ENCODE measurements at places on chromosomes 4 and X.

GRCh38 chrX:94455782-94456181 is 781.8 kb downstream of the FAM133A start:
- DNase-seq = no peak

GRCh38 chr4:2515830-2516550 is 20.5 kb upstream of the FAM193A start:
- no peak for DNase-seq

DNA sequence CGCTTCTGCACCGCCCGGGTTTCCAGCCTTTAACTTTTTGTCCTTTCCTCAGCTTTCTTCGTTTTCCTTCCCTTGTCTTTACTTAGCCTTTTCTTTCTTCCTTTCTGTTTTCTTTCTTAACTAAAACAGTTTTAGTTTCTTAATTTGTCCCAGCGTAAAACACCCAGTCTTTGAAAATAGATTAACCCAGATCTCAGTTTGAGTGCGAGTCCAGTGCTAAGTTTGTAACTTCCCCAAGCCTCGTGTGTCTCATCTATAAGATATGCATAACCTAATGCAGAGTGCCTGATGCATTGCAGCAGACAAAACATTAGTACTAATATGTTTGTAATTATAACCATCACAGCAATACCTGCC is 460 bp upstream of the GEMIN8 start:
- peak; percentile 77 for DNase-seq

- DNase-seq = peak; percentile 5
Measured at GRCh38 chr4:175998782-175999181, 66.9 kb upstream of the WDR17 start.

DNA sequence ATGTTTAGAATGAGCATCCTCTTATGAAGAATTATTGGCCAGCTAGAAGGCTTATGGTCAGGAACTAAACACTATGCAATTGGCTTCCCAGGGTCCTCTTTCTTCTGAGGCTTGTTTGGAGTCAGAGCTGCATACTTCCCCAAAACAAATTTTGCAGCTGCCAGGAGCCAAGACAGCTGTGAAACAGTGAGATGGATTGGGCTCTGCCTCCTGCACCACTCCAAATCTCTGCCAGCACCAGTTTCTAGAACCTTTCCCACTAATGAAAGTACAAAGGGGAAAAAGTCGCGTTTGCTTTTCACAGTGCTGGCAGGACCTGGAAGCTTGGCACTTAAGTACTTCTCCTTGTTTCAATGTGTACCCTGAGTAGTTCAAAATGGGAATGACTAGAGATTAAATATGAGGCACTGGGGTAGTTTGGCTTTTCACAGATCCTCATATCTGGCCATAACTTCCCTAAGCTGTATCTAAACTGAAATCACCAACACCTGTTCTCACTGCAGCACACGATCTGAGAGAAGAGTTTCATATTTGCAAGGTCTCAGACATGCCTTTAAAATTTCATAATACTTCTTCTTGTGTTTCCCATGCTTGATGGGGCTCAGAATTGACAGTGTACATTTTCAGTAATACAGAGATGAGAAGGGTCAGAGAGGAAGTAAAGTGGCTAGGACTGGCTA is 20.7 kb upstream of the AR start:
- DNase-seq = no peak

- no peak for DNase-seq
Measured at GRCh38 chr4:38334791-38335190, 329.2 kb upstream of the KLF3 start.

DNA sequence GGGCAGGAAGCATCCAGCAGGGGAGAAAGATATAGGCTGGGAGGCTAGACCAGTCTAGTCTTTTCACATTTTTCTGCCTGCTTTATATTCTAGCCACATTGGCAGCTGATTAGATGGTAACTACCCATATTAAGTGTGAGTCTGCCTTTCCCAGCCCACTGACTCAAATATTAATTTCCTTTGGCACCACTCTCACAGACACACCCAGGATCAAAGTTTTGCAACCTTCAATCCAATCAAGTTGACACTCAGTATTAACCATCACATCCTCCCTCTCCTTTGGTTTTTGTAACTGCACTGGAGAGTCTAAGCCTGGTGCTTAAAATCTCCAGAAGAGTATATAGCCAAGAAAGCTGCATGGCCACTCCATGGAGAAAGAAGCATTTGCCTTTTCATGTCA is 560.4 kb downstream of the GRXCR1 start:
- no peak for DNase-seq

GRCh38 chr4:17664755-17665154 is 50.3 kb downstream of the MED28 start:
- DNase-seq = no peak

Measured in NCI-H2227 treated with DMSO at 0.1 percent for 48 hours (cell line).